ENCODE measurements at places on chromosomes 2 and 18.

- no peak for DNase-seq
Observed at GRCh38 chr2:212354382-212354781, 184.2 kb downstream of the ERBB4 start.

DNA sequence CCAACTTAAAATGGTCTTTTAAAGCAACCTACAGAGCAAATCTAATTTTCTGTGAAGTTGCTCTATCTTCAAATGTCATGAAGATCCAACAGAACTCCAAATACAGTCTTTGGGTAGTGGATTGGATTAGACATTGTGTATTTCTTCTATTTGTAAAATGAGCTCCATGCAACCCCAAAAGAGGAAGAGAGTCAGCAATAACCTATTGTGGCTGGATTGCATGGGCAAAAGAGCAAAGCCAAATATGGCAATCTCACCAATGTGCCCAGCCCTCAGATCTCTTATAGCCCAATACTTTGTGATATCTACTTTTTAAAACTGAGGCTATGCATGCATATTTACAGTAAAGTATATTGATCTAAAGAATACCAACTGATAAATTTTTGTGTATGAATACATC is 146.3 kb downstream of the TXNL1 start:
- no peak for DNase-seq

DNA sequence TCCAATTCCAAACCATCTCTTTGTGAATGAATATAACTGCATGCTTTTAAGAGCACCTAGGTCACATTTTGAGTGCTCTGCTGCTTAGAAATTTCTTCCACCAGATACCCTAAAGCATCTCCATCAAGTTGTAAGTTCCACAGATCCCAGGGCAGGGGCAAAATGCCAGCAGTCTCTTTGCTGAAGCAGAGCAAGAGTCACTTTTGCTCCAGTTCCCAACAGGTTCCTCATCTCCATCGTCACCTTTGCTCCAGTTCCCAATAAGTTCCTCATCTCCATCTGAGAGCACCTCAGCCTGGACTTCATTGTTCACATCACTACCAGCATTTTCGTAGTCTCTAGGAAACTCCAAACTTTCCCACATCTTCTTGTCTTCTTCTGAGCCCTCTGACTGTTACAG is 116.7 kb upstream of the ALKAL2 start:
- no peak for DNase-seq

- peak; percentile 67 for DNase-seq
Observed at GRCh38 chr2:109031476-109032228, 42.6 kb upstream of the EDAR start.

DNA sequence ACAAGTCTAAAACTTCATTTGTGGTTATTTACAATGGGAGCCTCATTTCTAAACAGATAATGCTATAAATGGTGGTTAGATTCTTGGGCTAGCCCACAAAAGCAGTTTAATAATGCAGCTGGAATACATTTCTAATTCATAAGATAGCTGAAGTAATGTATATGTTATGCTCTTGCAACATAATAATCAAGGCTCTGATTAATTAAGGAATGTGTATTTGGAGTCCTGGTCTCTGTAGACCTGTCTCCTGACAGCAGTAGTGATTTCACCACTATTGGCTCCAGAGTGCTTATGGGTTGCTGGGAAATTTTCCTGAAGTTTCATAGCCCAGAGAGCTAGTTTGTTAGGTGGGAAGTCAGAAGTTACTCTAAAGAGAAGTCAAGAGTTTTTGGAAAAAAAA is 21.3 kb upstream of the CDC42EP3 start:
- DNase-seq = no peak
